CD8-positive, alpha-beta T cell (primary cell): ENCODE measurements at places on chromosomes 13 and 19.
A peak's percentile ranks its signal among the peaks of the same experiment; 100 is the strongest.

DNA sequence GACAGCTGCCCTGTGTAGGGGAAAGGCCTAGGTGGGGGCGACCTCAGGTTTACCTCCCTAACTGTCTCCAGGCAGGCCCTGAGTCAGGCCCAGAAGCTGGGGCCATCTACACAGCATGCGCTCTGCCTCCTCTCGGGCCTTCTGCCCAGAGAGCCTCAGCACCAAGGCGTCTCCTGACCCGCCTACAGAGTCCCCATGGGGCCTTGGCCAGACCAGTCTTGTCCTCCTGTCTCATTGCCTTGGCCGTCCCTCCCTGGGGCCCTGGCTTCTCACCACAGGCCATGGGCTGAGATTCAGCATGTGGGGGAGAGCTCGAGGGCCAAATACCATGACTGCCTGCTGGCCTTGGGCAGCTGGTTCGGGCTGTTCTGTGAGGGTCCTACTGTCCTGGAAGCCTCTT is 59.0 kb downstream of the SMARCA4 start:
- no peak for DNase-seq

- no peak for DNase-seq
Observed at GRCh38 chr13:110012102-110012739, 225.8 kb upstream of the IRS2 start.

DNA sequence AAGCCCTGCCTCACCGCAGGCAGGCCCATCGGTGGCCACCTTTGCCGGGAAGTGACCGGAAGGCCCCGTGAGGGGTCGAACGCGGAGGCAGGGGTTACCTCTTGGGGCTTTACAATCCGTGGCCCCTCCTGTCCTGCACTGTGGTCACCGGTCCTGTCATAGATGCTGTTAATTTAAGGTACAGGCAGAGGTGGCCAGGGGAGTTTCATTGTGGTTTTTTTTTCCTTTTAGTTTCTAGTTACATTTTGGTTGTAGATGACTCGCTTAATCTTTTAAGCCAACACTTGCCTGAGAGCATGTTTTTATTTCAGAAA is 13.1 kb downstream of the COMP start:
- no peak for DNase-seq

GRCh38 chr19:45900738-45901431 is 1.5 kb downstream of the MYPOP start:
- DNase-seq, result no peak

- DNase-seq, result no peak
Observed at GRCh38 chr19:22935151-22935550, 67.8 kb downstream of the ZNF728 start.

- DNase-seq, result peak; percentile 71
Observed at GRCh38 chr19:46428239-46429135, at the start of gene PNMA8C. Gene PNMA8C, minus strand, starts transcription at chr19:46428936. Its CDS starts 577 bp downstream, at chr19:46428359.

- peak; percentile 49 for DNase-seq
Observed at GRCh38 chr19:51122112-51122981, 2.4 kb upstream of the SIGLEC9 start.

- no peak for DNase-seq
Observed at GRCh38 chr19:2255982-2256685, at the start of gene JSRP1. Gene JSRP1, minus strand, starts transcription at chr19:2256417. Its CDS starts 1,103 bp downstream, at chr19:2255314.

- no peak for DNase-seq
Observed at GRCh38 chr13:45592758-45593157, 22.8 kb downstream of the ERICH6B start.

DNA sequence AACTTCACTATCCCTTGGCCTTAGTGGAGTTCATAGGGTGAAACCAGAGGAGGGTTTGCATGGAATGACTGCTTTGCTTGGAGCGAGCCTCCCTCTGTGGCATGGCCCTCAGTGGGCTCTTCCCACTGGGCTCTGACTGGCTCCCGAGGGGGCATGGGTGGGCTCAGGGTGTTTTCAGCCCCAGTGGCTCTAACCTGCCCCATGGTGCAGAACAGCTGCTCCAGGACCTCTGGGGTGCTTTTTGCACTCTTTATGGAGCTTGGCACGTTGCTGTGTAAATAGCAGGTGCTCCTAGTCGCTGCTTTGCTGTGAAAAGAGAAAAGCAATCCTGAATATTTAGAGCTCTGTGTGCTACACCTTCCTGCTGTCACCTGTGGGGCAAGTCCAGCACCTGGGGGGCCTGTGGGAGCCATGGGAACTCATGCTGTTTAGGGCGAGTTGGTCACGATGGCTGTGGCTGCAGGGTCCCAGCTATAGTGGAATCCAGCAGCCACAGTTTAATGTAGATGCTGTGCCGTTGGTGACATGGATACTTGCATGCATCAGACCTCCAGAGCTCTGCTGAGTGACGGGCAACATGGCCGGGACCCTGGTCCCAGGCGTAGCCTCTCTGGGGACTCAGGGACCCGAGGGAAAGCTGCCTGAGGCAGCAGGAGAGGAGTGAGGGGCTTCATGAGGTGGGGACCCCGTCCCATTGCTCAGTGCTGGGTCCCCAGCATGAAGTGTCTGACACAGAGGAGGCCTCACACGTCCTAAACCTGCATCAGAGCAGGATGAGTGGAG is 14.3 kb upstream of the MCF2L start:
- no peak for DNase-seq

DNA sequence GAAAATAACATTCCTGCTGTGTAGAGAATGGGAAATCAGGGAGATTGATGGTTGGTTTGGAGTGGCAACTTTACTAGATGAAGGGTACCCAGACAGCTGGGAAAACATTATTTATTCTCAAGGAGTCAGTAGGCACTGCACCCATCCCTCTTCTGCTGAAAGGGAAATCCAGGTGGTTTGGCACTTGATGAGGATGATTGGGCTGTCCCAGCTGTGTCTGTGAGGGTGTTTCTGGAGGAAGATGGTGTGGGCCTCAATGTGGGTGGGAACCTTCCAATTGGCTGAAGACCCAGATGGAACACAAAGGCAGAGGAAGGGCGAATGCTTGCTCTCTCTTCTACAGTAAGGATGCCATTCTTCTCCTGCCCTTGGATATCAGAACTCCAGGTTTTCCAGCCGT is 10.4 kb upstream of the SACS start:
- DNase-seq, result no peak

DNA sequence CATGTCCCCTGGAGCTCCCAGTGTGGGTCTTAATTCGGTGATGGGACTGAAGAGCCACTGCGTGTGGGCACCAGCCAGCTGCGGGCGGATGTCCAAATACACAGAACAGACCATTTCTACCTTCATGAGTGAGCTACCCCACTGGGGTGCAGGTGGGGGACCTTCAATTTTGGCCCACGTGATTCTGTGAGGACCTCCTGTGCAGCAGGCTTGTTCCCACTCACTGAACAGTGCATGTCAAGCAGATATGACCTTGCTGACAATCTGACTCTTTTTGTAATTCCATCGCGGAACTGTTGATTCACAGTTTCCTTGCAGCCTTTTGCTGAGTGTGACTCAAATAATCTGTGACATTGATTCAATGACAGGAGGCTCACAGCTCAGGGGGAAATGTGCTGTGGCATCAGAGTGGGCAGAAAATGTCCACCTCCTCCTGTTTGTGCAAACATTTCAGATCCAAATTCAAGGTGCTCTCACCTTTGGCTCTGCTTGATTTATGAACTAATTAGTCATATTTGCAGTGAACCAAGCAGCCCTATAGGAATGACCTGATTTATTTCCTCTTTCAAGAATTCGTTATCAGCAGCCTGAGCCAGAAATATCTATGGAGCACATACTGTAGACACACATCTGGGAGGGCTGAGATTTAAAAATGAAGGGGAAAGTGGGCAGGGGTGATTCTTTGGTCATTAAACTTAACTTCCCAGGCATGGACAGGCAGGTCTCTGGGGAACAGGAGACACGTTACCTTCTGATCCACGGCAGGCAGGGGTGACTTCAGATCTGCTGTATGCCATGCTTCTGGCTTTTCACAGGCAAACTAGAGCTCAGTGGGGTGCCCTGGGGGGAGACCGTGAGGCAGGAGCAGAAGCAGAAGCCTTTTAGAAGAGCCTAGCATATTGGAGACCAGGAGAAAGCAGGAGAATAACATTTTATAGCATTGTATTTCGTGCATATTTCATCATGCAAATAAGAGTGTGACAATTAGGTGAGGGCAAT is 170.0 kb upstream of the KL start:
- DNase-seq, result no peak

GRCh38 chr19:38837656-38838121 is 6.1 kb upstream of the ECH1 start:
- no peak for DNase-seq

GRCh38 chr13:31725841-31726240 is 13.5 kb upstream of the RXFP2 start:
- DNase-seq, result no peak

- no peak for DNase-seq
Observed at GRCh38 chr13:101065329-101065728, 351.0 kb downstream of the NALCN start.

DNA sequence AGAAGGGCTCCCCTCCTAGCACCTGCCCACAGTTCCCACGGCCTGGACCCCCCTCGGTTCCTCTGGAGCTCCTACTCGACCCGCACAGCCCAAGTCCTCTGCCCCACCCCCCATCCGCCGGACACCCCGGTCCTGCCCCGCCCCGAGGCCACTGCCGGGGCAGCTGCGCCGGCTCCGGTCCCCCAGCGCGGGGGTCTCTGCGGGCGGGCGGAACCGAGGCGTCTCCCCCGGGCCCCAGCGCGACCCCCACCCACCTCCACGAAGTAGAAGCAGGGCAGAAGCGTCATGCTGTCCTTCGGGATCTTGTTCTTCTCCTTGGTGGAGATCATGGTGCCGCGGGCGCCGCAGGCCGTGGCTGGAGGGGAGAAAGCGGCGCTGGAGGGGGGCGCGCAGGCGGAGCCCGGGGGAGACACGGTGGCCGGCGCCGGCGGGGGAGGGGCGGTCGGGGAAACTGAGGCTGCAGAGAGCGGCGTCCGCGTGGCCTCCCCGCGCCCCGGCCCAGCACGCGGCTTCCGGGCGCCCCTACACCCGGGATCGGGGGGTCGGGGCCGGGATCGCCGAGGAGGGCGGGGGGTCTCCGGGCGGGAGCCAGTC is 427 bp downstream of the PLPPR3 start:
- DNase-seq, result no peak

- DNase-seq, result peak; percentile 55
Observed at GRCh38 chr13:101514695-101515275, 62.3 kb downstream of the ITGBL1 start.

- DNase-seq, result no peak
Observed at GRCh38 chr13:25756912-25757311, 294.9 kb downstream of the SHISA2 start.

DNA sequence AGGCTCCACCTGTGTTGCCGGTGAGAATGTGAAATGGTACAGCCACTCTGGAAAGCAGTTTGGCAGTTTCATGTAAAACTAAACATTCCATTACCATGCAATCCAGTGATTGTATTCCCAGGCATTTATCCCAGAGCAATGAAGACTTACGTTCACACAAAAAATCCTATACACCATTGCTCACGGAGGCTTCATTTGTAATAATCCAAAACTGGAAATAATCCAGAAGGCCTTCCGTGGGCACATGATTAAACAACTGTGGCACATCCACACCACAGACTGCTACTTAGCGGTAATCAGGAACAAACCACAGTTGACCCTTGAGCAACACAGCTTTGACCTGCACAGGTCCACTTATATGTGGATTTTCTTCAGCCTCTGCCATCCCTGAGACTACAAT is 339.7 kb downstream of the MTUS2 start:
- no peak for DNase-seq
